ENCODE measurements at places on chromosomes 11 and 22.
A peak's percentile ranks its signal among the peaks of the same experiment; 100 is the strongest.

DNA sequence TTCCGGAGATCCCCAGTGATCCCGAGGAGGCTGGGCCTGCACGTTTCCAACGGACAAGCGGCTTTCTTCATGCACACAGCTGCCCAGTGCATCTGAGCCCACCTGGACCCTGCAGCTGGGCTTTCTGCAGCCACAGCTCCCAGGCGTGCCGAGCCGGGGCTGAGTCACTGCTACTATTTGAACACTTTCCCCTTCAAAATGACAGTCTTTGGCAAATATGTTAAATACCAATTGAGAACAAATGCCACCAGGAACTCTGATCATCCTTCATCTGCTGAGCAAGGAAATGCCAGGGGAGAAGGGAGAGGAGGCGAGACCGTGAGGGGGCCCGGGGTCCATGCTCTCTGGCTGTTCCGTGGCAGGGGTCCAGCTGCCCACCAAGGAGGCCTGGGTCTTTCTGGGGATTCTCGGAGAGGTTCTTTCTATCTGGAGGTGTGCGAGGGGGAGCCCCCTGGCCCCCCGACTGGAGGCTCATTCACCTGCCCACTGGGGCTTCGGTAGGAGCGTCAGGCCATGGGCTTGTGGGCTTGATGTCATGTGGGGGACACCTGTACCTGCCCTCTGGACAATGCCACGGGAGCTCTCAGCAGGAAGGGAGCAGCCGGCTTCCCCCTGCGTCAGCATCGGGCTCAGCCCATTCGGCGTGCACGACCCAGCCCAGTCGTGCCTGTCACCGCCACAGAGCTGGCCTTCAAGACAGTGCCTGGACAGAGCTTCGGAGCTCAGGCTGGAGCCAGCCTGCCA is 159.6 kb downstream of the CTTN start:
- DNase-seq, result no peak

GRCh38 chr22:29343313-29343805 is 27.9 kb upstream of the RASL10A start:
- DNase-seq, result peak; percentile 10

DNA sequence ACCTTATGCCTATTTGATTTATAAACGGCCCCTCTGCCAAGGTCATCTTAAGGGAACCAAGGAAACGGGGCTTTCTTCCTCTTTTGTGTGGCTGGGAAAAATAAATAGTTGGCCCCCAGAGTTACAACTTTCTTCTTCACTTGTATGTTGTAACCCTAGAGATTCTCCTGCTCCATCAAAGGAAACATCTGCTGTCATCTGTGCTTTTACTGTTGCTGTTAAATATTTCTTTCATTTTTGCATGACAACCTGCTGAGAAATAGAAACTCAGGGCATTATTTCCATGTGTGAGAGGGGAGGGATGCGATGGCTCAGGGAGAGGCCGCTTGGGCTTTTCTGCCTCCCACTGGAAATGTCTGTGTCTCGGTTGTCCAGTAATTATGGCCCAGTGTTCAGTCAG is 21.8 kb upstream of the CDC42EP2 start:
- no peak for DNase-seq

DNA sequence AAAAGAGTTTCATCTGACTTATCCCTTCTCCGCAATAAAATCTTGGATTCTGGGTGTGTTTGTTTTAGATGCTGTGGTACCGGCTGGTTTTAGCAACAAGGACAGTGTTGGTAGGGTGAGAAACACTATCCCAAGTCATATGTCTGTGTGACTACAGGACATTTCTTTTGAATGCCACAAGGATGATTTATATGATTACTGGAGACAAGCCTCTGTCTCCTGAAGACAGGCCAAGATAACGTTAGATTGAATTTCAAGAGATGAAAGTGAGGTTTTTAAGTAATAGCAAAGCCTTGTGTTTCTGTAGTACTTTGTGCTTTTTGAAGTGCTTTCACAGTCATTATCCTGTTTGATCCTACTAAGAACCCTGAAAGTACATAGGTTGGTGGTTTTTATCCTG is 101.6 kb downstream of the COMMD9 start:
- DNase-seq, result no peak

- DNase-seq, result no peak
These were observed 790 bp downstream of the IFITM5 start for GRCh38 chr11:298406-299065.

DNA sequence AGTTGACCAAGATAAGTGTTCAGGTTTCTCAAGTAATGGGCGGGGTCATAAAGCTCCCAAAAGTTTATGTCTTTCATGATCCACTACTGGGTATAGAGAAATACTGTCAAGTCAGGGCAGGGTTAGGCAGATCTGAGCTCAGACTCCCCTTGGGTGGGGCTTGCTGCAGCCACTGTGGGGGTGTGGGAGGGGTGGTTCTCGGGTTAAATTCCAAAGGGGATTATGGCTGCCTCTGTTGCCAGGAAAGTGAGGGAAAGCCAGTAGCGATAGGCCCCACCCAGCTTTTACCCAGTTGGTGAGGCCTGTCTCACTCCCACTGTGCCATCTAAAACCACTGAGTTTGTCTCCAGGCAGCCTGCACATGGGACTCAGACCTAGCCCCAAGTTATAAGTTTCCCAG is 37.8 kb downstream of the DLG2 start:
- DNase-seq, result no peak

GRCh38 chr22:40325315-40325714 is 21.0 kb upstream of the ADSL start:
- no peak for DNase-seq

GRCh38 chr22:46402505-46402904 is 67.0 kb downstream of the TRMU start:
- DNase-seq, result no peak

DNA sequence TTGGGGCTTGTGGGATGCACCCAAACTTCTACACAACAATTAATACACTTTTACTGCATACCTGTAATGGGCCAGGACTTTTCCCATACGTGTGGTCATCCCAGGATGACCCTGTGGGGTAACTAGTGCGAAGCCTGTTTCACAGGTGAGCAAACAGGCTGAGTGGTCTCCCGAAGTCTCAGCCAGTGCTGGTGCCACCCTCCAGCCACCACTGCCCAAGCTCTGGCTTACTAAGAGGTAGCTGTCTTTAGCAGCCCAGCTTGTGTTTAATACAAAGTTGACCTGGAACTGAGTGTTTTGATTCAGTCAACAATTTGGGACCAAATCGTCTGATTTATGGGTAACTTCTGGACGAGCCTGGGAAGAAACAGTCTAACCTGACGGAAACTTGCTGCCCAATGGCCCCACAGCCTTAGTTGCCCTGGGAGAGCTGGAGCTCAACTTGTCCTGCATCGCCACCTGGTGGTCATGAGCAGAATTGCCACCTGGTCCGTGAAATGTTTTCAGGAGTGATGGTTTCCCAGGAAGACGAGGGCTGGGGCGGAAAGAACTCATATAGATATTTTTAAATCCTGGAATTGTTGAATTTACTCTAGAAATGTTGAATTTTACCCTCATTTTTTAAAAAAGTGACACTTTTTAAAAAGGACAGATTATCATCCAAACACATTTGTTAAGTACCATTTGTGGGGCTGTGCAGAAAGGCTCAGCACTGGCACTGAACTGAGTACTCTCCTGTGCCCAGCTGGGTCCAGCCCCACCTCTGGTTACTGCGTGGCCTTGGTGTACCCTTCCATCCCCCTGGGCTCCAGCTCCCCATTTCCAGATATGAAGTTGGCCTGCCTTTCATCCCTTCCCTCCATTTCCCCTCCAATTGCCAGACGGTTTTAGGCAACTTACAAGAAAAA is 95.5 kb upstream of the PARVA start:
- peak; percentile 26 for DNase-seq

DNA sequence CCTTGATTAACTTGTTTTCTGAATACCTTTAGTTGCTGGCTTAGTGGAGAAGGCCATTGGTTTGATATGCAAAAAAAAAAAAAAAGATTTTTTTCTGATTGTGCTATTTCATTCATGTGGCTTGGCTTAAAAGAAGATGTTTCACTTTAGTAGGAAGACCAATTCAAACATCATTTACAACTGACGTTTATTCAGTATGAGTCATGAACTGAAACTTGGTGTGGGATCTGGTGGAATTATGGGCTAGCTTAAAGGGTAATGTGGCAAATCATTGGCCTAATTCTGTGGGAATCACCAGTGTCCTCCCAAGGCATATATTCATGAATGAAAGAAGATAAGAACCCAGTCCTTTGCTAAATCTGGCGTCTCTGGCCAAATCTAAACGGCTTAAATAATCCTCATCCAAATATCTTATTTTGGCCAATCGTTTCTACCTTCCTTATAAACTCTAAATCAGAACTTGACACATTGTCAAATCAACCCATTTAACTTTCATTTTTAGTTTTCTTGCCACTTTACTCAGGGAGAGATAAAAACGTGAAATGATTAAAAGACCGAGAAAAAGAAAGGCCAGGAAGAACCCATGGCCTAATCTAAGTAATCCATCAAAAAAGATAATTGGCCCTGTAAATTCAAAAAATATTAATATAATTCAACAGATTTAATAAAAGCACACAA is 77.0 kb downstream of the DDIAS start:
- DNase-seq, result no peak

- no peak for DNase-seq
These were observed 42.1 kb upstream of the MMP7 start for GRCh38 chr11:102572554-102573220.

GRCh38 chr22:38041760-38042487 is 15.3 kb upstream of the PICK1 start:
- DNase-seq, result no peak
